WTC11 (cell line): ENCODE measurements at places on chromosomes 3 and 15.

DNA sequence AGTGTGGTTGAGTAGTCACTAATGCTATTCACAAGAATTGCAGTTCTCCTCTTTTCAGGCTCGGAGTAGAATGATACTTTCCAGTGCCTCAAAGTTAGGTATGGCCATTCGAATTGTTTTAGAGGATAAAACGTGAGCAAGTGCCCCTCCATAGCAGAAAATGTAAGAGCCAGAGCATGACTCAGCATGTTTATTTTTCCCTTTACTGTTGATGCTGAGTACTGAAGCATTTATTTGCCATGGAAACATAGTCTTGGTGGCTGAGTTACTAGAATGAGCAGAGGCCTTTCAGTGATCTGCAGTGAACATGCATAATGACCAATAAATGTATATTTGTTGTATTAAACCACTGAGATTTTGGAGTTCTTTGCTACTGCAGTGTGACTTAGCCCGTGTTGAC lies 540.6 kb downstream of the NLGN1 start:
- no peaks in the 10 kb centered on the region for H3K27me3 ChIP-seq
- H3K36me3 ChIP-seq: no peaks in the 10 kb centered on the region
- no peak for DNase-seq
- no peak overlapping the region for H3K4me3 ChIP-seq
- H3K27ac ChIP-seq: no peak overlapping the region

GRCh38 chr3:104367000-104367399 lies 999.7 kb upstream of the ALCAM start:
- no peaks in the 10 kb centered on the region for H3K27me3 ChIP-seq
- H3K4me1 ChIP-seq: no peaks in the 10 kb centered on the region
- H3K27ac ChIP-seq: no peak overlapping the region

DNA sequence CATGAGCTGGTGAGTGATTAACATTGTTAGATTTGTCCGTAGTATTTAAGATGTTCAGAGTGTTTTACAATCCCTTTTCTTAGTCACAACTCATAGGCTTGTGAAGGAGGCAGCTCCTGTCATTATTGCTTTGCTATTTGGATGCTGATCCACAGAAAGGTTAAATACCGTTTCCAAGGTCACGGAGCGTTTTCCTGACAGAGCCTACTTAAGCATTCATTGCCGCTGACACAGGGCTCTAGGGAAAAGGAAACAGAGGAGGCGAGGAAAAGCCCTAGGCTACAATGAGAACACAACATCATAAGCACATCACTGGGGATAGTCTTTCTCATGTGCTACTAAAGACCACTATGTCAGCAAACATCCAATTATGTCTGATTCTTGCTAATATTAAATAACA lies 38.5 kb upstream of the CPB1 start:
- H3K4me1 ChIP-seq: peaks cover 26% of the 10 kb centered on the region
- H3K4me3 ChIP-seq: no peak overlapping the region
- DNase-seq: no peak

DNA sequence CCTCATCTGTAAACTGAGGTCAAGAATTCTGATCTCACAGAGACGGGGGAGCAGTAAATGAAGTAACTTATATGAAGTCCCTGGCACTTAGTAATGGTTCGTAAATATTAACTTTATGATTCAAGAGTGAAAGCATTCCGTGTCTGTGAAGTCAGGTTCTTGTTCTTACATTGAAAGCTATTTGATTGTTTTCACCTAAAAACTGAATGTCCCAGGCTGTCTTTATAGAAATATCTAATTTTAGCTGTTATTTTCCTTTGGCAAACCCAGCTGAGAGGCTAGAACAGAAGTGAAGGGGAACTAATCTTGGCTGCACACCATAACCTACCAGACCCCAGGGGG lies 84.5 kb downstream of the CHSY1 start:
- H3K4me1 ChIP-seq: peaks cover 14% of the 10 kb centered on the region
- no peak for DNase-seq
- peaks cover 41% of the 10 kb centered on the region for H3K36me3 ChIP-seq
- H3K27me3 ChIP-seq: peaks cover 21% of the 10 kb centered on the region

- H3K36me3 ChIP-seq: no peaks in the 10 kb centered on the region
- peaks cover 2% of the 10 kb centered on the region; the same call in 1 of the 2 replicates for H3K27me3 ChIP-seq
- H3K4me1 ChIP-seq: peaks cover 30% of the 10 kb centered on the region
- 0 out of 2 replicates have a peak overlapping the region, but pooled peaks have one; percentile 9 for H3K27ac ChIP-seq
- peak; percentile 32 for DNase-seq
- H3K4me3 ChIP-seq: no peak overlapping the region; the same call in 1 of the 2 replicates
These were observed 53.1 kb downstream of the CACNA2D2 start for GRCh38 chr3:50450209-50450921.

- no peaks in the 10 kb centered on the region for H3K36me3 ChIP-seq
- H3K27me3 ChIP-seq: no peaks in the 10 kb centered on the region
- H3K4me3 ChIP-seq: no peak overlapping the region
- H3K4me1 ChIP-seq: peaks cover 28% of the 10 kb centered on the region
- H3K27ac ChIP-seq: no peak overlapping the region
These were observed 116.5 kb downstream of the CMSS1 start for GRCh38 chr3:99933971-99934750.

- peaks cover 3% of the 10 kb centered on the region; the same call in 1 of the 2 replicates for H3K4me1 ChIP-seq
- no peaks in the 10 kb centered on the region for H3K27me3 ChIP-seq
- no peaks in the 10 kb centered on the region for H3K36me3 ChIP-seq
- DNase-seq: no peak
- no peak overlapping the region for H3K4me3 ChIP-seq
These were observed 251.5 kb upstream of the CBLB start for GRCh38 chr3:106120356-106120755.

DNA sequence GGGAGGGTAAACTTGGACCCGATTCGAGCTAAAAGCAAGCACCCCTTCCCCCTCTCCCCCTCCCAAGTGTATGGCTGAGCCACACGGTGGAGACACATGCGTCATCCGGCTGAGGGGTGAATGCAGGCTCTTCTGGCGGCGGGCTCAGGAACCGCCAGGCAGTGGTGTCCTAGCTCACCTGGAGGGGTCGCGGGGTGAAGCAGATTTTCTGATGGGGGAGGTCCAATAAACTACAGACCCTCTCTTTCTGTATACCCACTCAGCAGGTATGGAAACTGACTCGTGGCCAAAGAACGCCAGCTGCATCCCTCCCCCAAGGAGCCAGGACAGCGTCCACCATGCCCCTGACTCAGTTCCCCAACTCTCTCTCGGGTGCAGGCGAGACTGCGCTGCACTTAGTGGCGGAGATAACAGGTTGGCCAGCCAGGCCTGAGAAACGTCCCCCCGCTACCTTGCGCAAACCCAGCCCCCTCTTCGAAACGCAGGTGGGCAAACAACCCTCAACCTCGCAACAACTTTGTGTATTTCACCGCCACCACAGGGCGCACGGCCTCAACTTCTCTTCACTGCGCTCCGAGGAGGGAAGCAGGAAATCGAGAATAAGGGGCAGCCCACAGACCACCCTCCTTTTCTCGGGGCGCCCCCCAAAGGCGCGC lies 1.3 kb downstream of the MAGI1 start:
- H3K36me3 ChIP-seq: peaks cover 5% of the 10 kb centered on the region; the same call in 1 of the 2 replicates
- H3K27me3 ChIP-seq: no peaks in the 10 kb centered on the region; the same call in 1 of the 2 replicates
- H3K27ac ChIP-seq: peak overlapping the region; percentile 66
- peak; percentile 65 for DNase-seq
- H3K4me3 ChIP-seq: peak overlapping the region; percentile 98

- DNase-seq: no peak
- H3K4me1 ChIP-seq: peaks cover 23% of the 10 kb centered on the region
- H3K4me3 ChIP-seq: no peak overlapping the region
- no peak overlapping the region for H3K27ac ChIP-seq
- 0 out of 2 replicates have a peak, but pooled peaks cover 3% of the 10 kb centered on the region for H3K36me3 ChIP-seq
These were observed 366.8 kb upstream of the KCNMB2 start for GRCh38 chr3:178169421-178169820.

DNA sequence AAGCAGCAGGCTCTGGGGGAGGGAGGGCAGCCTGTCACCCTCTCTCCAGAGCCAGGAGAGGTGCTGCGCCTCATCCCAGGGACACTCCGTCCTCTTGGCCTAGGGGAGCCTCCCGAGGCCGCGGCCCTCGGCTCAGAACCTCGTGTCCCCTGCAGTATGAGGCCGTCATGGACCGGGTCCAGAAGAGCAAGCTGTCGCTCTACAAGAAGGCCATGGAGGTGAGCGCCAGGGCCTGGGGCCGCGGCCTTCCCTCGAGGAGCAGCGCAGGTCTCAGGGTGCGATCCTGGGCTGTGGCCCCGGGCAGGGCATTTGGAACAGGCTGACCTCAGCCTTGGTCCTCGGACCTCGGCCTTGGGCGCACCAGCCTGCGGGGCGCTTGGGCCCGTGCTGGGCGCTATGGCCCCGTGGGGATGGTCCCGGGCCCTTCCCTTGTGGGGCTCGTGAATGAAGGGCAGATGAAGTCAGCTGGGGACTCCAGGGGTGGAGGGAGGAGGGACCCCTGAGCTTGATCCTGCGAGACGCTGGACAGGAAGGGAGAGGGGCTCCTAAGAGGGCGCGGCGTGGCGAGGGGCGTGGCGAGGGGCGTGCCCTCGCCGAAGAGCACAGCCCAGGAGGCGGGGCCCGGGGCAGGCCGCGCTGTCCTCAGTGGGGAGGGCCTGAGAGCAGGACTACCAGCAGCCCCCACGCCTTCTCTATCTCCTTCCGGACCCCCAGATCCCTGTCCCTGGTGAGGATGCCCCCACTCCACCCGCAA lies 32.9 kb downstream of the PSTPIP1 start:
- no peaks in the 10 kb centered on the region for H3K36me3 ChIP-seq
- H3K4me3 ChIP-seq: peak overlapping the region; percentile 68
- peak; percentile 66 for DNase-seq
- H3K27me3 ChIP-seq: peaks cover 10% of the 10 kb centered on the region
